ENCODE measurements at places on chromosomes 5 and 9.

DNA sequence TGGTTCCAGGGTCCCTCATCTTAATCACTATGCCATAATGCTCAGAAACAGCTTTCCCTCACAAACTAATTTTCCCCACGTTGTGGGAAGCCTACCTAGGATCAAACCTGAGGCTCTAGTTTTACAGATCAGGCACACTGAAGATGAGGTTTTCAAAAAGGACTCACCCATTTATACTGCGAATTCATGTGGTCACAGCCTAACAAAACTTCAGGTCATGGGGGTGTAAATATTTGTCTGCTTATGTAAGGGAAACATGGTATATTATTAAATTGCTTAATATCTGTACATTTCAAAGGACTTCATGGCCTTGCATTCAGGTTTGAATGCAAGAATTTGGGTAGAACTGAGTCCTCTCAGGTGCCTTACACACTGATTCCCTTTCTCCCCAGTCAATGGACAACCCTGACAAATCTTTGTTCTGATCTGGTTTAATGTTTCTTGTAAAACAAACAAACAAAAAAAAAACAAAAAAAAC is 12.1 kb downstream of the ZFAND5 start:
- no peak for DNase-seq

DNA sequence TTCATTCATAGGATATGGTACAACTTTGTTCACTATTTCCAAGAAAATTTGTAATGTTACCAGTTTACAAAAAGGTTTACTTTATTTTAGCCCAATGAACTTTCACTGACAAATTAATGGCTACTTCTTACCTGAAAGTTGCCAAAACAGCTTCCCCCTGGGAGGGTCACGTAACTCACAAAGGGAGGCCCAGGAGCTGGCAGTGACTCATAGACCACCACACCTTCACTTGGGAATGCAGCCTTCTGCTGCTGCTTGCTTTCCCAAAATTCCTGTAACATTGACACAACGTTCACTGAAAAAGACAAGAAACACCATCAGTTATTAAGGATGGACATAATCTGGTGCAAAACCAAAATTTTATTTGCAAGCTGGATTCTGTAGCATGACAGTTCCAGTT is 18.1 kb downstream of the LIX1 start:
- DNase-seq, result no peak

DNA sequence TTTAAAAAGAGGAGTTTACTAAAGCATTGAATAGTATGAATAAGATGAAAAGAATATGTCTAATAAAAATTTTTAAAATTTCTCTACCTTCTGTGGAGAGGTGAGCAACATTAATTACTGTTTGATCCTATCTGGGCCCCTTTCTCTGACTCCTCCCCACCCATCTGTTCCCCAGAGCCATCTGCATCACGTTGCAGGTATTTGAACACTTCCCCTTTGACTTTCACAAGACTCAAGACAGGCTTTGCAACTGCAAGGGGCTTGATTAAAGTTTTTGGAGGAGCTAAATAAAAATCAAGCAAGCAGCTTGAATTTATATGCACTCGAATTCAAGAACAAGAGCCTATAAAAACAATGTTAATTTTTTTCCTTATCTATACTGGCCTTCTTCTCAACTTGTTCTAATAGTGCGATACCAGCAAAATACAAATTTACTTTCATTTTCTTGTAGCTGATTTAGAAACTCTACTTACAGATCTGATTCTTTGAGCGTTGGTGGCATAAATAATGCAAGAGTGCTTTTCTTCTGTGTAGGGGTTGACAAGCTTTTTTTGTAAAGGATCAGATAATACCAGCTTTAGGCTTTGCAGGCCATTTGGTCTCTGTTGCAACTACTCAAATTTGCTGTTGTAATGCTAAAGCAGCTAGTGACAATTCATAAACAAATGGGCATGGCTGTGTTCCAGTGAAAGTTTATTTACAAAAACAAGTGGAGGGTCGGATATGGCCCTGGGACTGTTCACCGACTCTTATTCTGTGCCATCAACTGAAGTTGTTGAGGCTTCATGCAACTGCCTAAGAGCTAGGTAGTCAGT is 21.2 kb downstream of the TXNDC8 start:
- no peak for DNase-seq

DNA sequence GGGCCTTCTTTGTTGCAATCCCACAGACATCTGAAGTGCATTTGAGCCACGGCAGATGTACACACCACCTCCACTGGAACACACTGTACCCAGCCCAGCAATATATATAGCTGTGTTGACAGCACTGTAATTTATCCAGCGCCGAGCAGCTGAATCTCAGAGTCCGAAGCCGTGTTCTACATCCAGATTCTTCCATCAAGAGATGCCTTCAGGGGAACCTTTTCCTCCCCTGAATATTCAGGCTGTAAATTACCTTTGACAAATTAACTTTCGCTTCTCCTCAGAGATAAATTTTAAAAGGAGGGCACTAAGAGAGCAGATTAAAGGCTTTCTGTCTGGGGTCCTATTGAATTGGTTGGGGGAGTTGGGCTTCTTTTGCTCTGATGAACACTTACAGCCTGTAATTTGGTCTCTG is 76.4 kb downstream of the ROR2 start:
- DNase-seq, result no peak

GRCh38 chr9:128554155-128554862 is 1.9 kb downstream of the SPTAN1 start:
- DNase-seq, result peak; percentile 19

DNA sequence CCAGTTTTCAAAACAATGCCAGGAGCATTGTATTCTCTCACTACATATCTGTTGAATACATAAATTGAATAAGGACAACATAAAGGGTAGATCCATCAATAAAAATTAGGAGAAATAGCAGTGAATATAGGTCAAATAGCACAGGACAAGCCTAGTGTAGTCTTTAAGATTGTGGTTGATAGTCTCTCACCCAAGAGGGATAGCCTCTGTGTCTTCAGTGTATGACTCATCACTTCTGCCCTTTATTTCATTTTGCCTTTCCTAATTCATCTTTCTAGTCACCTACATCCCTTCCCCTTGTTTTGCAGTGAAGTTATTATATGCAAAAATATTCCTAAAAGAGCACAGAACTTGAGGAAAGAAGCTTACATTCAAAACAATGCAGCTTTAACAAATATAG is 335.0 kb upstream of the TUSC1 start:
- no peak for DNase-seq

DNA sequence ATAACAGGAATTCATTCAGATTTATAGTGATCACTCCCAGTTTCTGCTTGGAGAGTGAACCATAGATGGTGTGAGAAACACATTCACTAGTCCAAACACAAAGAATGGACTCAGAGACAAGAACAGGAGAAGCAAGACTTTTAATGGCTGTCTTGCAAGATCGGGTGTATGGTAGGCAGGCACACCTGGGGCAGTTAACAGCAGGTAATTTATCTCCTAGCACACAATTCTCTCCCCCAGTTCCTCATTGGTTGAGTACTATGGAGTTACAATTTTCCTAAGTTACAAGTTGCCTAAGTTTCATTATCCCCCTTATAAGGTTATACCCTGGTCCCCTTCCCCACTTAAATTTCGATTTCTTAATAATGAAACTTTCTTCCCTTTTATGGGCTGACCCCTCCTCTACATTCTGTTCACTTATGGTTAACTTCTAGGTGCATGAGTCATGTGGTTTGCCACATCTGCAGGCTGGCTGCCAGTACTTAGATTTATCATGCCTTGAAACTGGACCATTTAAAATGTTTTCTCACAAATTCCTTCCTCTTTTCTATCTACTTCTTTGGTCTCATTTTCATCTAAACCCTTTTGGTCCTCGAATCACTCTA is 623.3 kb downstream of the HINT1 start:
- no peak for DNase-seq

- DNase-seq, result no peak
Measured at GRCh38 chr9:12735665-12736064, 39.2 kb upstream of the LURAP1L start.

- no peak for DNase-seq
Measured at GRCh38 chr9:22265038-22265437, 181.6 kb upstream of the DMRTA1 start.

DNA sequence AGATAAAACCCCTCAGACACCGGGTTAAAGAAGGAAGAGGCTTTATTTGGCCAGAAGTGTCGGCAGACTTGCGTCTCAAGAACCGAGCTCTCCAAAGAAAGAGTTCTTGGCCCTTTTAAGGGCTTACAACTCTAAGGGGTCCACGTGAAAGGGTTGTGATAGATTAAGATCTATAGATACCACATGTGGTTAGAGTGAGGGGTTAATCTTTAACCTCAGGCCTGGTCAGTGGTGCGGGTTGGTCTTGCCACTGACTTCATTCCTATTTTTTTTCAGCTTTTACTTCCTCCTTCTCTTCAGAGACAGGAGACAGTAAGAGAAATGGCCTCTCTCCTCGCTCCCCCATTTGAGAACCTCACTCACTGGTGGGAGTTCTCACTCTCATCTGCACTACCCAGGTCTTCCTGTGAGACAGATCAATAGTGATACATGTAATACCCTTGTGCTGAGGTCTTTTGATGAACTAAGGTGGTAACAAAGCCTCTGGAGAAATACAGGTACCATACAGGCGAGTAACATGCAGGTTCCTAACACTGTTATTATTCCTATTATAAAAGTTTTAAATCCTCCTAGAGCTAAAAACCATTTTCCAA is 52.4 kb upstream of the COX7C start:
- DNase-seq, result no peak

GRCh38 chr5:159427180-159428012 is 97.1 kb upstream of the IL12B start:
- DNase-seq, result no peak

DNA sequence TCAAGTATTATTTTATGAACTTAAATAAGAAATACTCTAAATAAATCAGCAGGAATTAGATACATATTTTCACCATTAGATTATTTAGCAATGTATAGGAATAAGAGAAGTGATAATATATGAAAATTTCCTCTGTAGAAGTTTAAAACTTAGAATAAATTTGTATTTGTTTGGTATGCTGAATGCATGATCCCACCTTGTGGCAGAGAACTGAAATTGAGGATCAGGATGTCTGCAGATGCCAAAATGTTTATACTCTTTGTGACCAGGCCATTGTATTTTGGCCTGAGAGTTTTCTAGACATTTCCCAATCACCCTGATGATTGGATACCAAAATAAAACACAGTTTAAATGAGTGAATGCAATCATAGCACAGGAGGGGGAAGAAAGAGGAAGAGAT is 6.3 kb downstream of the TYRP1 start:
- no peak for DNase-seq

DNA sequence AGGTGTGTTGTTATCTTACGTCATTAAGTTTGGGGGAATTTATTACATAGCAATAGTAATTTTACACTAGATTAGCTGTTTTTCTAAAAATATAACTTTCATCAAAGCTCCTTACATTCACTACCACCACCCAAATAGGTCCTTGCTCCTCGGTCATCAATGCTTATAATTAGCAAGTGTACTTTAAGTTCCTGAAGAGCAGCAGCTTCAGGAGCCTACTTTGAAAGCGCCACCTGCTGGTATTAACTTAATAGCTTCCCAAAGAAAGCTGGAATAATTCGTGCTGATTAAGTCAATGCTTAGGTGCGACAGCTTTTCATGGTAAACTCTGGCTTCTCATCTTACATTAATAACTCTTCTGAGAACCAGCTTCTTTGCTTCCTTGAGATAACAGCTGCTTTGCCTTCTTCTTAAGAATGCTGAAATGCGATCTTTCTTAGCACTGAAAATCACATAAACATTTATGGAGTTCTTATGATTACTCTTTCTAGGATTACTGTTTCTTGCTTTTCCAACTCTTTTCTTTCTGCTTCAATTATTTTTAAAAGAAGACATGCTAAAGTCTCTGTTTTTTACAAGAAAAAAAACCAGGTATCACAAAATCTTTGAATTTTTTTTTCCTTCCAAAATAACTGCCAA is 10.0 kb upstream of the C5 start:
- DNase-seq, result no peak

- no peak for DNase-seq
Measured at GRCh38 chr5:143887903-143888665, 76.1 kb downstream of the HMHB1 start.

- DNase-seq, result no peak
Measured at GRCh38 chr5:109676920-109677319, 12.8 kb upstream of the MAN2A1 start.

GRCh38 chr5:68740226-68740910 is 353.4 kb upstream of the SLC30A5 start:
- no peak for DNase-seq

DNA sequence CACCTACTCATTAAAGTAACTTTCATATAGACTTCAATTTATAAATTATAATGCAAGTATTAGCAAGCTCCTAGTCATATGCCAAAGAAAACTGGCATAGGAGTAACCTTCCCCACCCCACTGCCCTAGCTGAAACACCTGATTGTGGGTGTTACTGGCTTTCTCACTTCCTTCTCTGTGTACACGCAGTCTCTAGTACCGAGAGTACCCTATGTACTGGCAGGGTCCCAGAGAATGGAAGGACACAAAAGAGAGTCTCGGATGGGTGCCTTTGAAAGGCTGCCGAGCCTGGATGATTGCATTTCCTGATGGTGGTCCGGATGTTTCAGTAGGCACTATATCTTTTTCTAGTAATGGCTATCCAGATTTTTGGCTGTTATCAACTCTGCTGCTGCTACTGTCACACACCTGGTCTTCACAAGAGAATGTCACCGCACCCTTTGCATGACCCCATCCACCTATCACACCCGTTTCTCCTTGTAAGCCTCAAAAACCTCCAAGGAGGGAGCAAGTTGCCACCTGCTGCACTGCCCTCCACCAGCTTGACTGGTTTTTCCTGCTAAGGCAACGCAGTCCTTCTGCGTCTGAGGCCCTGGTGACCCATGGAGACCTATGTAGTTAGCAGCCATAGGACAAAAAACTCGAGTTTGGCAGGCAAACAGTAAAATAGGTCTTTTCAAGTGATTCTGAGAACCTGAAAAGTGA is 53.8 kb upstream of the CLINT1 start:
- no peak for DNase-seq

DNA sequence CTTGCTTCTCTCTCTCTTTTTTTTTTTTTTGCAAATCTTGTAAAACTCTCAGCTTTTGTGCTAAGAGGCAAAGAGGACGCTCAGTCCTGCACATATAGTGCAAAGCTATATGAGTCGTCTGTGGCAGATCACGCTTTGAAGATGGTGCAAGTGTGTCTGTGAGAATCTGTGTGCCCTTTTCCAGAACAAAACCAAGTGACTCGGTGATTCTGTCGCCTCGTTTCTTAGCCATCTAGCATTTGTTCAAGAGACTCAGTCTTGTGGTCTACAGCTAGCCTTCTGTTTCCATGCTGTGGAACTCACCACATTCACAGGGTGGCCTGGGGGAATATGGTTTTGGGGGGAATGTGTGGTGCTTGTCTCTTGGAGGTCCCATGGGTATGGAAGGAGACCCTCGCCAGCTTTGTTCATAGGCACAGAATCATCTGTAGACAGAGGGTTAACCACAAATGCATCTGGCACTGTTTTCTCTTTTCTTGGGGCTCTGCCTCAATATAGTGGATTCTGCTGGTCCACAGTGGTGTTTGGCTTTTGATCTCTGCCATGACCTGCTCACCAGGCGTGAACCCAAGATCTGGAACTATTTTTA is 82.1 kb downstream of the C9orf152 start:
- DNase-seq, result no peak

DNA sequence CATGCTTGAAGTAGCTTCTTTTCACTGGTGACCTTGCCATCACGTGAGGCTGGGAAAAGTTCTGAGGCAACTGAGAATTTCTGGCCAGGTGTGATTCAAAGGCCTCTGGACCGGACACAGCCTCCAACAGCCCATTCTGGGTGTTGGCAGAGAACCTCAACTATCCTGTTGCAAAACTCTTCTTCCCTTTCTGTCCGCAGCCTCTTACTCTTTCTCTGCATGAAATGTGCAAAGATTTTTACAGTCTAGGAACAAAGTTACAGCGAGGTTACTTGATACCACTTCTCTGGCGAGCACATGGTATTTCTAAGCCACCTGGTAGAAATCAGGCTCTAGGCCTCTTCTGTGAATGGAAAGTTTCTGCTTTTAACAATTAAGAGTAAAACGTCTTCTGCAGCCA is 79.2 kb downstream of the FREM1 start:
- no peak for DNase-seq
